ENCODE measurements at places on chromosomes 11 and 22.

DNA sequence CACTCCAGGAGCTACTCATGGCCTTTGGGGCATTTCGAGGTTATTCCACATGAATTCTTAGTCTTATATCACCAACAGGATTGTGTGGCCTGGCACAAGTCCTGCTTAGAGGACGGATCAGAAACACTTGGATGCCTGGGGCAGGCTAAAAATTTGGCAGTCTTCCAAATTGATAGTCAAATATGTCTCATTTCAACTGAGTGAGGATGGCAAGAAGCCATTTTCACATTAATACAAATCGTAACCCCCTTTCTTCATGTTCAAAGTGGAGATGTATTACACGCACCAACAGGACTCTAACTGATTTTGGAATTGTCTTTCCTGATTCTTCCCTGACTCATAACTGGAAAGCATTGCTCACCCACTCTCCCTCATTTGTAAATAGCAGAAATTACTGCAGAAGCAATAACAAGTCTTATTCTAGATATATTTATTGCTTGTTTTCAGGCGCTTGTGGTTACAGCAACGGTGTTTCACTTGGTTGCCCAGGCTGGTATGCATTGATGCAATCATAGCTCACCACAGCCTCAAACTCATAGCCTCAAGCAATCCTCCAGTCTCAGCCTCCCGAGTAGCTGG is 10.3 kb upstream of the CCDC86 start:
- no peak for DNase-seq

DNA sequence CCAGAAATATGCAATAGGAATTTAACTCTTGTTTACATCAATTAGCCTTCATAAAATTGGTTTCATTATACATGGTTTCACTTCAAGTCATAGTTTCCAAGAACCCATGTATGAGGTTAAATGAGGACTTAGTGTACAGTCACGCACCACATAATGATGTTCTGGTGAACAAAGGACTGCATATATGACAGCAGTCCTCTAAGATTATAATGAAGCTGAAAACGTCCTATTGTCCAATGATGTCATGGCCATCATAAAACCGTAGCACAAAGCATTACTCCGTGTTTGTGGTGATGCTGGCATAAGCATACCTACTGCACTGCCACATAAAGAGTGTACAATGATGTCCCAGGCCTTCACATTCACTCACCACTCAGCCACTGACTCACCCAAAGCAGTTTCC is 31.1 kb downstream of the SMCO4 start:
- DNase-seq, result no peak

- DNase-seq, result no peak
These were observed 498.7 kb downstream of the METTL15 start for GRCh38 chr11:28606930-28607329.

GRCh38 chr11:27857588-27857987 is 157.3 kb upstream of the BDNF start:
- no peak for DNase-seq

- DNase-seq, result no peak
These were observed 1.5 kb downstream of the ATM start for GRCh38 chr11:108224366-108224765.

DNA sequence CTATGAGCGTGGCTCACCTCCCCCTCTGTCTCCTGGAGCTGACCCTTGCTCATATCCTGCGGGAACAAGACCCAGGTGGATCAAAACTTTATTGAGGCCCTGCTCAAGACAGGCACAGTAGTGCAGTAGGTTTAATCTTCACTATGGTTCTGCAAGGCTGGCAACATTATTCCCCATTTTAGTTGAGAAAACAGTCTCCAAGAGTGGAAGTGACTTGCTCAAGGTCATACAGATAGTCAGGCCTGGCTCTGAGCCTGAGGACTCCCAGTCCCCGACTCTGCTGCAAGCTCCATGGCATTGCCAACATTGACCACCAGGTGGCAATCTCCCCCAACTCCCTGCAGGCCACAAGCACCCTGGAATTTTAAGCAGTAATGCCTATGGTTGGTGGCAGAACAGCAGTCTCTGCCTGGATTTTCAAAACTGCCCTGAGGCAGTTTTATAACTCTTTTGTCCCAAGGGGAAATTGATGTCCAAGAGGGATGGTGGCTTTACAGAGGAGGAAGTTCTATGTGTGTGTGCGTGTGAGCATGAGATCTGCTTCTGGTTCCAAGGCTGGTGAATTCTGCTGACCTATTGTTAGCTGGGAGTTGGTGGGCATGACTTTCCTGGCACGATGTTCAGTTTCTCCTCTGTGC is 34.1 kb downstream of the NEU3 start:
- DNase-seq, result peak; percentile 51

DNA sequence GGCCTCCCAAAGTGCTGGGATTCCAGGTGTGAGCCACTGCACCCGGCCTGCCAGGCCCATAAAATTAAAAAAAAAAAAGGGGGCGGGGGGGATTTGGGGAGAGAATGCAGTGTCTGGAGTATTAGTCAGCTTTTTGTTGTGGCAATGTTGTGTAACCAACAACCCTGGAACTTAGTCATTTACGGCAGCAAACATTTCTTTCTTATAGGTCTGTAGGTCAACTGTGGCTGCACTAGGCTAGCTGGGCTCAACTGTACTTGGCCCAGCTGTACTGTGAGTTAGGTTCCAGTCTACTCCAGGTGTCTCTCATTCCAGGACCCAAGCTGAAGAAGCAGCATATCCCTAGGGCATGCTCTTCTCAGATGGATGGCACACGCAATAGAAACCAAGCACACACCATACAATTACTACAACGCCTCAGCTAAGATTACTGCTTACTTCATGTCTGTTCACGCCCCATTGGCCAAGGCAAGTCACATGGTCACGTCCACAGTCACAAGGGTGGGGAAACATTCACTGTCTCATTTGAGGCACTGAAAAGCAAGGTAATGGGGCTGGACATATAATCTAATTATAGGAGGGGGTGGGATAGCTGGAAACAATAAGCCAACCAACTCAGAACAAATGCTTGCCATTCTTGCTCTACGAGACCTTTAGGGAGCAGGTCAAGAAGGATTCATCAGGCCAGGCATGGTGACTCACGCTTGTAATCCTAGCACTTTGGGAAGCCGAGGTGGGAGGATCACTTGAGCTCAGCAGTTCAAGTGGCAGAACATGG is 10.4 kb upstream of the SPINDOC start:
- no peak for DNase-seq

DNA sequence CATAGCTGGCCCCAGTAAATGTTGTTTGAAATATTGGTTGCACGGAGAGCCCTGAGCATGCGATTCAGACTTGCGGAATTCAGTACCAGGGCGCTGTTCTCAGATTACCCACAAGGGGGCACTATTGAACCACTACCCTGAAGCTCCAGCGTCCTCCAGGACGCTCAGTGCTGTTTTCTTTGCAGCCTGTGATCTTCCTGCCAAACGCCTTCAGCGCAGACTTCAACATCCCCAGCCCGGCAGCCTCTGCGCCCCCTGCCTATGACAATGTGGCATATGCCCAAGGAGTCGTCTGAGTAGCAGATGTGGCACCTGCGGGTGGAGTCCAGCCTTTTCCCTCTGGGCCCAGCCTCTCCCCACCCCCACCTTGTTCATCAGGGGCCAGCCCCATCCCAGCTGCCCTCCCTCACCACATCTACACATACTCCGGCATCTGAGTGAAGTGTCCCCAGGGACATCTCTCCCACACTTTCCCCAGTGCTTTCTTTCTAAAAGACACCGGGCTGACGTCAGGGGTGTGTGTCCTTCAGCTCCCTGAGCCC is 9.6 kb upstream of the MS4A10 start:
- peak; percentile 89 for DNase-seq

DNA sequence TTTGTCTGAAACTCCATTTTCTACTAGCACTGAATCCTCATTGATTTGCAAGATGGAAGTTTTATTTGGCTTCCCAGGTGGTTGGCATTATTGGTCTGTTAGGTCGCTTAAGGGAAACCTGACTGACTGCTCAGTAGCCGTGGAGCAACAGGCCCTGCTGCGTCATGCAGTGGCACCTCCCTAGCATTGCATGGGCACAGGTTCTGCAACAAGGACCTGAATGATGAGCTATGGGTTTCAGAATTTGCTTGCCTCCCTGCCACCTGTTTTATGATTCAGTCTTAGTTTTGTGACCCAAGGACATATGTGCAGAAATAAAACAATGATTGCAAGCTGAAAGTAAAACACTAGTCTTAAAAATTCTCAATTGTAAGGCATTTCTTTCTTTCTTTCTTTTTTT is 128.5 kb downstream of the SLC1A2 start:
- DNase-seq, result no peak

DNA sequence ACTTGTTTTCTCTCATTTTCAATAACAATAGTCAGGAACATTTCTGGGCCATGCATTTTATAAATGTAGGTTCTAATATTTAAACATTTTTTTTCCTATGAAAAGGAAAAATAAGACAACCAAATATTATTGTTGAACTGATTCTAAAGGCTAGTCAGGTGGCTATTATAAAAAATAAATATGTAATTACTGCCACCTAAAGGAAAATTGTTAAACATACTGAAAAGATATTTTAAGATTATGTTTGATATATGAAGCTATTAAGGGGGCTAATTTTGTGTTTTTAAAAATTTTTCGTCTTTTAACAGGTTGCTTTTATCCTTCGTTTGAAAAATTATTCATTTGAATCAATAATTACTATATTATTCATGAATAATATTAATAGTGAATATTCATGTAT is 62.2 kb upstream of the FDX1 start:
- no peak for DNase-seq

DNA sequence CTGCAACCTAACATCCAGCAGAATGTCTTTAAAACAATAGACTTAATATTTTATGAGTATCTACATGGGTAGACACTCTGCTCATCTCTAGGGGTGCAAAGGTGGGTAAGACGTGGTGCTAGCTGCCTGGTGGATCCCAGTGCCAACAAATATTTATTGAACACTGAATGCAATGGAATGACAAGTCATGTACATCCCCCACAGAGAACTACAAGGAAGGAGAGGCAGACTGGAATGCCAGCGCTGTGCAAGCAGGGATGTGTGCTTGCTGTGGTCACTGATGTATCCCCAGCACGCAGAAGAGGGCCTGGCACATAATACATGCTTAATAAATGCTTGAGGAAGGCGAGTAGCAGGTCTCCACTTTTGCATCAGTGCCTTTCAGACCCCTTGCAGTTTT is 61.9 kb downstream of the CD6 start:
- DNase-seq, result no peak

DNA sequence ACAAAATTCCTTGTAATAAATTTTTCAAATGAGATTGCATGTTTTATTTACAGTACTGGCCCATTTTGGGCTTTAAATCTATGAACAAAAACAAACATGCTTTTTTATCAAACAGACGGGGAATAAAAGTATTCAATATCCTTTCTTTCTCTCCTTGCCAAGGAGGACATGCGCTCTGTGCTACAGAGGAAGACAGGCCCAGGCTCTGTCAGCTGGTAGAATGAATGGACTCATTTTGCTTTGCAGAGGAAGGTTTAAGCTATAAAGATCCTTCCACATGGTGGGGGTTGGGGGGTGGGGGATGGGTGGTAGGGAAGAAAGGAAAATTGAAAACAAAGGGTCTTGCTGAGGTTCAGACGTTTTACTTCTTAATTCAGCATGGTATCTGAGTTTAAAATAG is 575.6 kb downstream of the INSC start:
- DNase-seq, result no peak

- DNase-seq, result no peak
These were observed 48.3 kb downstream of the ARHGEF12 start for GRCh38 chr11:120384476-120384875.

DNA sequence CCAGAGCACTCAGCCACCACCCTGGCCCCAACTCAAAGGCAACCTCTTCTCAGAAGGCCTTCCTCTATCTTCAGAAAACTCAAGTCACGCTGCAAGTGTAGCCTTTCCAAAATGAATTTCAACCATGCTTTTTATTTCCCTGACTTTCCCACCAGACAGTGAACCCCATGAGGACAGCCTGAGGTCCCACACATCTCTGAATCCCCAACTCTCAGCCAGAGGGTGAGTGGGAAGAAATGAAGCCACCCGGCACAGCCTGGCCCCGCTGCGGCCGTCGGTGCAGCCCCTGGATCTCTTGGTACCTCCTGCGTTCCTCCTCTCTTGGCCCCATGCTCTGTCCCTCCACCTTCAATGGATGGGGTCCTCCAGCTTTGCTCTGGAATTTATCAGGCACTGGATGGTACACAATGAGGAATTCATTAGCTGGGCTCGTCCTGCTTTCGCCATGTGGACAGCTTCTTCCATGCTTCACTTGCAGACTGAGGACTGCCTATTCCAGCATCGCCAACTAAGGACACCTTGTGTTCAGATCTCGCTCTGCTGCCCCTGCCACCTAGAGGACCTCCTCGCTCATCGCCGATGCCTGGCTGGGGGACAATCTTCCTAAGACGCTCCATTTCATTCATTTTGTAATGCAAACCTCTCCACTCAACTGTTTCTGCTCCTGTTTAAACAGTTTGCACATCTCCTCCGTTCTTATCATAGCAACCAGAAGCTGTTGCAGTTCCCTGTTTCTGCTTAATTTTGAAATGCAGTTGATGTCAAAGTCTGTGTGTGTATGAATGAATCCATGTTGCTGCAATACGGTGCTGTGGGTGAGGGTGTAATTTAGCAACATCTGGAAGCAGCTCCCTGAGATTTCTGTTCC is 672.1 kb downstream of the TBC1D22A start:
- no peak for DNase-seq

GRCh38 chr22:35735542-35735941 is 17.9 kb downstream of the APOL5 start:
- DNase-seq, result no peak

GRCh38 chr11:11764423-11764803 is 77.4 kb upstream of the USP47 start:
- DNase-seq, result no peak

GRCh38 chr22:50270666-50271394 is 650 bp upstream of the MAPK11 start:
- DNase-seq, result no peak

DNA sequence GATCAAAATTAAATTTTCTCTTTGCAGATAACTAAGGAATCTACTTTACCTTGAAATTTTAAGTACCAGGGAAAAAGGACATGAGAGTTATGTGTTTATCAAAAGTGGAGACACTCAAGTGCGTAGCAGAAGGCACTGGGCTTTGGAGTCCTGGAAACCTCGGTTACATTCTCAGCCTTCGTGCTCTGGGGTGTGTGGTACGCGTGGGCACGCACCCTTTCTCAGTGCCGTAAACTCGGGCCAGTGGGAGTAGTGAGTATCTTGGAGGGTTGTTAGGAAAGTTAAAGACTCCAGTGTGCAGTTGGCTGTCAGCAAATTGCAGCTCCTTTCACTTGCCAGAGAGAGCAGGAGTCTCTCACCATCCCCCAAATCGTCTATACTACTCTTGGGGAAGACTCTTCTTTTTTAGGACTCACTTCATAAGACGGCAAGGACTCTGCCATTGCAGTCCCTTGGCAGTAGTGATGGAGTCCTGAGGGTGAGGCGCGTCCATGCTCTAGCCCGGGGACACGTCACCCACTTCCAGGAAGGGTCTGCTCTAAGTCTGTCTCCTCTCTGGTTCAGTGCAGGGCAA is 171.8 kb downstream of the TBC1D22A start:
- no peak for DNase-seq

DNA sequence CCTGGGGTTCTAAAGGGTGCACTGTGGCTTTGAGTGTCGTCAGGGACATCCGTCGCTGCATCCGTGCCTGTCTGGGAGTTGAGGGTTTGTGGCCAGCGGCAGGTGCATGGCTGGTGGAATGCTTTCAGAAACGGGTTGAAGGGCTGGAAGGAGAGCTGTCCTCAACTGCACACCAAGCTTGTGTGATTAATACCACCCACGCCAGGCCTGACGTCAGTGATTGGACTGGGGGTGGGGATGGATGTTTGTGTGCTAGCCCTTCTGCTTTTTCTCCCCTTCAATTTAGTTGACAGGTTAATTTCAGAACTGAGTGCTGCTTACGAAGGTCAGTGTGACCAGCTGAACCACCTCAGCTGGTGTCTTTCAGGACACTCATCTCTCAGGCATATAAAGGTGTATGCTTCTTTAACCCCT is 3.2 kb upstream of the GAB2 start:
- DNase-seq, result no peak

- DNase-seq, result no peak
These were observed 7.9 kb upstream of the ETS1 start for GRCh38 chr11:128595221-128595620.

Data from NCI-H1694 (cell line).